ENCODE measurements at places on chromosomes 3 and 15.

- no peaks in the 10 kb centered on the region for H3K27me3 ChIP-seq
- no peak overlapping the region for H3K4me3 ChIP-seq
- H3K4me1 ChIP-seq = peaks cover 61% of the 10 kb centered on the region
- peak overlapping the region; percentile 59 for H3K27ac ChIP-seq
- DNase-seq = peak; percentile 73
These were observed 29.0 kb downstream of the GYG1 start for GRCh38 chr3:149020196-149020838.

- DNase-seq = no peak
- no peaks in the 10 kb centered on the region for H3K27me3 ChIP-seq
- H3K36me3 ChIP-seq = no peaks in the 10 kb centered on the region
These were observed 969.4 kb downstream of the ROBO1 start for GRCh38 chr3:78798266-78798832.

DNA sequence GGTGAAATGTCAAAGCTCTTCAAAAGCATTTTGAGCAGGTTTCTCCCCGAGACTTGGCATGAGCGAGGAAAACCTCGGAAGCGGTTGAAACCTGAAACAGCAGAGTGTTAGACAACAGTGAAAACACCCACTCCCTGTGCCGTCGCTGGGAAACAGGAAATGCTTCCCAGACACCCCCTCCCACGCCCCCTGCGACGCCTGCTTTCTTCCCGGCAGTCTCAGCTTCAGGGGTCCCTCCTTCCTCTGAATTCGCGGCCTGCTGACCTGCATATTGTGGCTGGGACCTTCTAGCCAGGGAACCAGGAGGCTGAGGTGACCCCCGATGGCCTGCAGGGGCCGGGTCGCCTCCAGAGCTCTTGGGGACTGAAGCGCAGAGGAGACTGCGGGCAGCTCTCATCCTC lies 250.6 kb upstream of the LYSMD4 start:
- no peak overlapping the region for H3K27ac ChIP-seq
- H3K27me3 ChIP-seq = no peaks in the 10 kb centered on the region
- no peak overlapping the region for H3K4me3 ChIP-seq
- no peaks in the 10 kb centered on the region for H3K36me3 ChIP-seq
- DNase-seq = no peak

- no peak overlapping the region for H3K27ac ChIP-seq
- peaks cover 26% of the 10 kb centered on the region for H3K4me1 ChIP-seq
- H3K36me3 ChIP-seq = no peaks in the 10 kb centered on the region
- no peaks in the 10 kb centered on the region for H3K27me3 ChIP-seq
- DNase-seq = no peak
These were observed 284.4 kb downstream of the FOXP1 start for GRCh38 chr3:71299160-71299559.

DNA sequence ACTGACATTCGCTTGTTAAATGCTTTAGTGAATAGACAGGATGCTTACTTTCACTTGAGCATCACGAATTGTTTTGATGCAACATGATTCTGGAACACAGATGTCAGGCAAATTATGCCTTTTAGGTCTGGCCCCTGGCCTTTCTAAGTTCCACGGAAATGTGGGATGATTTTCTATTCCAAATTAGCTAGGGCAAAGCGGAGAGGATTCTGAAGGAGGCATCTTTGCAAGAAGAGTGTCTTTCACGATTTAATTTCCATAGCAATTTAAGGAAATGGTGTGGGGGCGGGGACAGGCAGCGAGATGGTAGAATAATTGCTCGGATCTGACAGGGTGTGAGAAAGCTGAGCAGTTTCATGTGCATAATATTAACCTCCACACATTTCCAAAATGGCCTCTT lies 238.5 kb upstream of the KCNMB2 start:
- H3K27me3 ChIP-seq = no peaks in the 10 kb centered on the region
- H3K36me3 ChIP-seq = no peaks in the 10 kb centered on the region
- no peak overlapping the region for H3K27ac ChIP-seq
- no peak for DNase-seq

DNA sequence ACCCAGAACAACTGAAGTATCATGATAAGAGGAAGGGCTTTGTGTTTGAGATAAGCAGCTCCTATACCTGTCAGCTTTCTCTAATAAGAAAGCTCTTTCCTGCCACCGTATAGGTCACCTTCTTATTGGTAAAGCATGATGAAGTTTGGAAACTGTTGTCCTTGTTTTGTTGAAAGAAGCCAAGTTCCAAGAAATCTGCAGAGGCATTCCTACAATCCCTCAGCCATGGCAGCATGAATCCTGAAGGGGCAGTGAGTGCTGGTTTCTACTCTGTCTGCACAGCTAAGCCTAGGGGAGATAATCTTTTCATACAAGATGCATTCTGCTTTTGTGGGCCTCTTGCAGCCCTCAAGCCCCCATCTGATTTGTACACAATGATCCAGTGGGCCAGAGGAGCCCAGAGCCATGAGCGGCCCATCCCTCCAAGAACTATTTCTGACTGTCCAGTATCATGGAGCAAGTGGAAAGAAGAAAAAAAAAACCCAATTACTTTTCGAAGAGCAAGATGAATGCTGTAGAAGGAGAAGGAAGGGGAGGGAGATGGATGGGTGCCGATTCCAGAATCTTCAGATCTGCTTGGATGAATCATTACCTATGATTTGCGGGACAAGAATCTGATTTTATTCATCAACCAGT lies 1.9 kb upstream of the THBS1 start:
- H3K36me3 ChIP-seq = peaks cover 23% of the 10 kb centered on the region
- peaks cover 44% of the 10 kb centered on the region for H3K4me1 ChIP-seq
- no peaks in the 10 kb centered on the region for H3K27me3 ChIP-seq
- peak overlapping the region; percentile 69 for H3K4me3 ChIP-seq

GRCh38 chr3:10843378-10843777 lies 27.4 kb downstream of the SLC6A11 start:
- H3K4me1 ChIP-seq = no peaks in the 10 kb centered on the region
- no peaks in the 10 kb centered on the region for H3K36me3 ChIP-seq
- no peak for DNase-seq

DNA sequence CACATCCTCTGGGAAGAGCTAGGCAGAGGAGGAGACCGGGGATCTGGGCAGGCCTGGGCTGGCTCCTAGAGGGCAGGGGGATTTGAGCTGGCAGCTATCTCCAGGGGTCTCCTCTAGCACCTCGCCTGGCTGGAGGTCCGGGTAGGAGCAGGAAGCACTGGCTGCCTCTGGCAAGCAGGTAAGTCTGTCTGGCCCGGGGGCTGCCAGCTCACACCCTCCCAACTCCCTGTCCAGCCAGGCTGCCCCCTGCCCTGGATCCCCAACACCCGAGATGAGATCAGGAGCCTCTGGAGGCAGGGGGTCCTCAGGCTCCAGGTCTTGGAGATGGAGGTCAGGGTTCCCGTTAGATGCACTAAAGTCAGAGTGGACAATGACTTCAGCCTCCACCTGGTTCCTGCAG lies 6.2 kb upstream of the IGDCC3 start:
- H3K36me3 ChIP-seq = no peaks in the 10 kb centered on the region
- H3K27me3 ChIP-seq = peaks cover 16% of the 10 kb centered on the region

GRCh38 chr15:65323071-65323511 lies 18.6 kb downstream of the RNU5B-1 start:
- DNase-seq = no peak
- H3K4me3 ChIP-seq = no peak overlapping the region
- H3K27me3 ChIP-seq = peaks cover 21% of the 10 kb centered on the region
- no peak overlapping the region for H3K27ac ChIP-seq

- H3K27ac ChIP-seq = no peak overlapping the region
- no peak overlapping the region for H3K4me3 ChIP-seq
- H3K27me3 ChIP-seq = no peaks in the 10 kb centered on the region
- no peaks in the 10 kb centered on the region for H3K36me3 ChIP-seq
These were observed 172.6 kb downstream of the IL5RA start for GRCh38 chr3:2937592-2937991.

GRCh38 chr3:1190569-1190968 lies 97.7 kb downstream of the CNTN6 start:
- H3K4me1 ChIP-seq = no peaks in the 10 kb centered on the region
- no peak overlapping the region for H3K27ac ChIP-seq
- H3K27me3 ChIP-seq = no peaks in the 10 kb centered on the region
- no peak overlapping the region for H3K4me3 ChIP-seq
- DNase-seq = no peak

DNA sequence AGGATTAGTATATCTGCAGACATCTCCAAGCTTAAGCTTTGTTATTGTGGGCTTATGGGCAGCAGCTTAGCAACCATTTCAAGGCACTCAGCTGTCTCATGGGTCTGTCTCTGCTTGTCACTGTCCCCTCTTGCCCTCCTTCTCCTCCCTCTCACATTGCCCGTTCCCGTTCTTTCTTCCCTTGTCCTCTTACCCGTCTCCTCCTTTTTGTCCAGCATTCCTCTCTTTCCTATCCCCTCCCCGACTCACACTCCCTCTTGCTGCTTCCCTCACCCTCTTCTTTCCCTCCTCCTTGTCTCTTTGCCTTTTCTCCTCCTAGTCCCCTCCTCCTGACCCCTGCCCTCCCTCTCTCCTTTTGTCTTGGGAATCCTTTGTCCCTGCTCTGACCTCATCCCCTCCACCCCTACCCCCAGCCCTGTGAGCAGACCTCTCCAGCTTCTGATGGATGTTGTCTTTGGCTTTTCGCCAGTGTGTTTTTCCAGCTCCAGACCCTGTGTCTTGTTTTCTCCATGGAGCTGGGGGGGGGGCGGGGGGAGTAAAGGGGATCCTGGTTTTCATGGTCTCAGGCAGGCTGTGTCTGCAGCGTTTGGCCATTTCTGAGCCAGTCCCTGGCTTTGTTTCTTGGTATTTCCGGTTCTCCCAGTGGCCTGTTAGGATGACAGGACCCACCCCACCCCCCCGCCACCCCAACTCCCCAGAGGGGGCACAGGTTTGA lies 47.9 kb upstream of the TRAK1 start:
- no peaks in the 10 kb centered on the region for H3K27me3 ChIP-seq
- no peaks in the 10 kb centered on the region for H3K36me3 ChIP-seq
- H3K4me3 ChIP-seq = no peak overlapping the region
- H3K27ac ChIP-seq = peak overlapping the region; percentile 67
- DNase-seq = no peak
- peaks cover 31% of the 10 kb centered on the region for H3K4me1 ChIP-seq

DNA sequence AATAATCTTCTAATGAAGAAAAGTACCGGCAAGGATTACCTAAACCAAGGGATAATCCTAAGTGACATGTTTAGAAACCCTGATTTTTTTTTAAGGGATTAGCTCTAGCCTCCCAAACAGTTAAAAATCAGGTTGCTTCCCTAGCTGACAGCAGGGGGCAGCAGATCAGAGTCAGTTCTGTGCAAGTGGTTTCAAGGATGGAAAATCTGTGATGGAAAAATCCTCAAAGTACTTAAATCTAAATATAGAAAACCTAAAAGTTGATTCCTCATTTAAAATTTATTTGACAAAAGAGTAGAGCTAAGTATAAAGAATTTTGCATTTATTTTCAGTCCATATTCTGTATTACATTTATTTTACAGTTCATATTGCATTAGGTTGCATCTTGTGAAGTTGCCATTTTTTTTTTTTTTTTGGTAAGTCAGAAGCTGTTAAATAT lies 107.6 kb downstream of the PEX5L start:
- no peaks in the 10 kb centered on the region for H3K27me3 ChIP-seq
- H3K27ac ChIP-seq = no peak overlapping the region
- no peaks in the 10 kb centered on the region for H3K36me3 ChIP-seq
- no peaks in the 10 kb centered on the region for H3K4me1 ChIP-seq
- no peak for DNase-seq

- H3K27me3 ChIP-seq = no peaks in the 10 kb centered on the region
- no peaks in the 10 kb centered on the region for H3K4me1 ChIP-seq
- H3K27ac ChIP-seq = no peak overlapping the region
- H3K36me3 ChIP-seq = no peaks in the 10 kb centered on the region
- H3K4me3 ChIP-seq = no peak overlapping the region
These were observed 73.4 kb upstream of the TP63 start for GRCh38 chr3:189557824-189558223.

GRCh38 chr15:98524838-98525660 lies 123.3 kb upstream of the IGF1R start:
- H3K4me3 ChIP-seq = no peak overlapping the region
- peak overlapping the region; percentile 69 for H3K27ac ChIP-seq
- no peaks in the 10 kb centered on the region for H3K27me3 ChIP-seq
- H3K36me3 ChIP-seq = no peaks in the 10 kb centered on the region

- H3K36me3 ChIP-seq = no peaks in the 10 kb centered on the region
- peaks cover 64% of the 10 kb centered on the region for H3K4me1 ChIP-seq
- peak overlapping the region; percentile 79 for H3K27ac ChIP-seq
- no peak overlapping the region for H3K4me3 ChIP-seq
- no peaks in the 10 kb centered on the region for H3K27me3 ChIP-seq
These were observed 60.1 kb downstream of the ATP10A start for GRCh38 chr15:25803036-25803435.

- no peak overlapping the region for H3K27ac ChIP-seq
- H3K36me3 ChIP-seq = no peaks in the 10 kb centered on the region
- no peaks in the 10 kb centered on the region for H3K27me3 ChIP-seq
- DNase-seq = no peak
These were observed 38.6 kb upstream of the APH1B start for GRCh38 chr15:63238796-63239195.

- no peaks in the 10 kb centered on the region for H3K27me3 ChIP-seq
- peaks cover 51% of the 10 kb centered on the region for H3K4me1 ChIP-seq
These were observed 33.5 kb downstream of the PDIA5 start for GRCh38 chr3:123100193-123100776.

GRCh38 chr3:17810759-17811158 lies 68.3 kb upstream of the TBC1D5 start:
- DNase-seq = no peak
- H3K4me1 ChIP-seq = no peaks in the 10 kb centered on the region

DNA sequence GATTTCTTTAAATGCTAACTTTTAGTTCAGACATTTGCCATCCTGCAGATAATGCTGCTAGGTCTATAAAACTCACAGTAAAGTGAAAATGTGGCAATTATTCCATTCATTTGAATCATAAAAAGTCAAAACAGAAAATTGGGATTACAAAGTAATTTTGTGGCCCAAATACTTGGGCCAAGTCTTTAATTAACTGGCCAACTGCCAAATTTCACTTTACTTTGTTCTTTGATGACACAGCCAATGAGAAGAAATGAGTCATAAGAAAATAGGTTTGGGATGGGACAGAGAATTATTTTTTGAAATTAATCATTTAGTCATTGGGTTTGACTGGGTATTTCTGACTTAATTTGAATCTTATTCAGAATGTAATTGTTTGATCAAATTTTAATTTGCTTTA lies 89.8 kb upstream of the SLC2A2 start:
- H3K27me3 ChIP-seq = no peaks in the 10 kb centered on the region
- no peak for DNase-seq
- peaks cover 9% of the 10 kb centered on the region for H3K36me3 ChIP-seq
- H3K4me3 ChIP-seq = no peak overlapping the region

- H3K36me3 ChIP-seq = no peaks in the 10 kb centered on the region
- no peaks in the 10 kb centered on the region for H3K27me3 ChIP-seq
- no peak overlapping the region for H3K4me3 ChIP-seq
- no peak for DNase-seq
- H3K4me1 ChIP-seq = no peaks in the 10 kb centered on the region
These were observed 331.8 kb downstream of the FGF12 start for GRCh38 chr3:192395506-192395905.

GRCh38 chr3:10170915-10171478 lies 6.3 kb downstream of the IRAK2 start:
- no peak overlapping the region for H3K27ac ChIP-seq
- H3K4me1 ChIP-seq = no peaks in the 10 kb centered on the region
- no peaks in the 10 kb centered on the region for H3K27me3 ChIP-seq
- DNase-seq = no peak
- no peaks in the 10 kb centered on the region for H3K36me3 ChIP-seq
- no peak overlapping the region for H3K4me3 ChIP-seq

- no peaks in the 10 kb centered on the region for H3K4me1 ChIP-seq
- no peak for DNase-seq
- no peak overlapping the region for H3K27ac ChIP-seq
- H3K27me3 ChIP-seq = peaks cover 8% of the 10 kb centered on the region
- H3K4me3 ChIP-seq = no peak overlapping the region
- H3K36me3 ChIP-seq = no peaks in the 10 kb centered on the region
These were observed 42.0 kb downstream of the SST start for GRCh38 chr3:187628169-187628568.
